ENCODE measurements at places on chromosomes 13 and 19.

DNA sequence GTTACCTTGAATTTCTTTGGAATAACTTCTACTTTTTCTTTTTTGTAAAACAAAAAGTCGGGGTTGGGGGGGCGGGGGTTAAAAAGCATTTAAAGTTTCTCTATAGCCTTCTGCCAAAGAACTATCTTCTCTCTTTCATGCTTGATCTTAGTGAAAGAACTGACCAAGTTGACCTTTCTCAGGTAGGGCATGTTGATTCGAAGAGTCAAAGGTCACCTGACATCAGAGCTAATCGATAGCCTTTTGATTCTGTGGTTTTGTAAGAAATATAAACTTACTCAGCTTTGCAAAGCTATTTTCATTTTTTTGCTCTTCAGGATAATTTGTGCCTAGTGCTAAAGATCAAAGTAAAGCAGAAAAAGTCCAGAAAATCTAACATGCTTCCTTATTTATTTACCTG is 181.5 kb downstream of the IRS2 start:
- no peak for DNase-seq

DNA sequence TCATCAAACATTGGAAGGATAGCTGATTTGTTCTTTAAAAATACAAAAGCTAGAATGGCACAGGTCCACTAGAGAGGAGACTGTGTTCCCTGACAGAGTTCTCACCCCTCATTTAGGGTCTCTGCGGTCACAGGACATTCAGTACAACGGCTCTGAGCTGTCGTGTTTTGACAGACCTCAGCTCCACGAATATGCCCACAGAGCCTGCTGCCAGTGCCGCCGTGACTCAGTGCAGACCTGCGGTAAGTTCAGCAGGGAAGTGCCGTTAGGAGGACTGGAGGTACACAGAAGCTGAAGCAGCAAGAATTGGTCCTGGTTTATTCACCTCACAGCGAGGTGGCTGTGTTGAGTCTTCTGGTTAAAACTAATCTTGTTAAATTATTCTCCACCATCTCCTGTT is 90.0 kb downstream of the TNFRSF19 start:
- no peak for DNase-seq

- DNase-seq = no peak
Measured at GRCh38 chr19:39328046-39328705, 7.5 kb upstream of the LRFN1 start.

DNA sequence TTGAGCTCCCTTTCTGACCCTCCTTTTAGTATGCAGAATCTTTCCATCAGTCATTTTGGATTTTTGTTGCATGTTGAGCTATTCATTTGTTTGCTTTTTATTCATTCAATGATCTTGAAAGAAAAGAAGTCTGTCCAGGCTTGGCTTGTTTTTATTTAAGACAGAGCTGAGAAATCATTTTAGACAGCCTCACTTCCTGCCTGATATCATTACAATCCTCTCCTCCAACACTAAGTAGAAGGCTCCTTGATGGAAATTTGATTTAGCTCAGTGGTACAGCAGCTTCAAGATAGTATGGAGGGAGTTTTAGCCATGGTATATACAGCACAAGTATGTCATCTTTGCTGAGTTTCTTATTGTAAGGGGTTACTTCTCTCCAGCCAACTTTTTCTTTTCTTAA is 28.4 kb downstream of the MBNL2 start:
- DNase-seq = no peak

- no peak for DNase-seq
Measured at GRCh38 chr19:39817888-39818561, 15.9 kb downstream of the DYRK1B start.

GRCh38 chr19:4597975-4598671 is 38.6 kb upstream of the SEMA6B start:
- no peak for DNase-seq

- no peak for DNase-seq
Measured at GRCh38 chr13:113646376-113646775, 11.6 kb downstream of the ATP4B start.

GRCh38 chr13:36432106-36432544 is at the start of gene CCNA1:
Gene CCNA1, plus strand, starts transcription at chr13:36432495. Its CDS starts 562 bp downstream, at chr13:36433057.
- peak; percentile 69 for DNase-seq

DNA sequence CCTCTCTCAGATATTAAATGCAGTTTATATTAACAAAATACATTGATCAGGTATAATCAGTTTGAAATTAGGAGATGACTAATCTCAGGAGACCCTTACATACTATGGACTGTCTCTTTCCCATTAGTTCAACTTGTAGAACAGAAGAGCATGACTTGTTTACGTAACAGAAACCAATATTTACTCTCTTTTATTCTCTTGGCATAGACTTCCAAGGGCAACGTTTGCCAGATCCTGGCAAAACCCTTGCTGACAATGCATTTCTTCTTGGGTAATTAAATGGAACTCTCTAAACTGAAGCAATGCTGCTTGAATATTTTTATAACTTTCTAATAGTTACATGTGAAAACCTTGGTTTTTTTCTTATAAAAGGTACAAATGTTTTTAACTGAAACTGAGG is 68.3 kb upstream of the MYO16 start:
- no peak for DNase-seq

DNA sequence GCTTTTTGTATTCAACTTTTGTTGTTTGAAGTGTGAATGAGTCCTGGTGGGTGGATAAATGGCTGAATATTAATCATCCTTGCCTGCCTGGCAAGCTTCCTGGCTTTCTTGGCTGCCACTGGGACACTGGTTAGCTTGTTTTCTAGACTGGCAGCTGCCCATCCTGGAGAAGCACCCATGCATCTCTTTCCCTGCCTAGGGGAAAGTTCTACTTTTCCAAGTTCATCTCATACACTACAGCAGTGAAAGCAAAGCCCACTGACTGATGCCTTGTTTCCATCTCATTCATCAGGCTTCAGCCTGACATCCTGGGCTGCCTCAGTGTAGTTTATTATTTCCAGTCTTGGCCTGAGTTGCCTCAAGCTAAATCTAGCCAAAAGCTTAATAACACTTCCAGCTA is 244.8 kb downstream of the PCDH20 start:
- no peak for DNase-seq

DNA sequence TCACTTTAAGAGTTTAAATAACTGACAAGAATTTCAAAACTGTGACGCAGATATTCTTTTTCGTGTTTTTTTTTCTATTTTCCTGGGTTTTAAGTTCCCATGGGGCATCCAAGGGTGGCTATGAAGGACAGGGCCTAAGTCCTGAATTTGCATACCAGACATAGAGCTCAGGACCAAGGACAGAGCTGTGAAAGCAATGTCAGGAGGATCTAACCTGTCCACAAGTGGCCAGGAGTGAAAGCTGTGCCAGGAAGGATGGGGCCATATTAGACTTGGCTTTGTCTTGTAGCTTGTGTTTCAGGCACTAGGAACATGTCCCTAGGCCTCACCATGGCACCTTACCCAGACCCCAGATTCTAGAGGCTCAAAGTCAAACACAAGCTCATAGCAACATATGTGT is 289.4 kb upstream of the MIR17HG start:
- DNase-seq = no peak

GRCh38 chr13:51323824-51324511 is 15.5 kb upstream of the SERPINE3 start:
- no peak for DNase-seq

GRCh38 chr19:55694241-55694655 is 19.2 kb downstream of the EPN1 start:
- no peak for DNase-seq

- DNase-seq = no peak
Measured at GRCh38 chr19:2732157-2732725, 7.6 kb downstream of the SLC39A3 start.

- DNase-seq = no peak
Measured at GRCh38 chr19:39557811-39558623, 18.1 kb upstream of the EID2 start.

DNA sequence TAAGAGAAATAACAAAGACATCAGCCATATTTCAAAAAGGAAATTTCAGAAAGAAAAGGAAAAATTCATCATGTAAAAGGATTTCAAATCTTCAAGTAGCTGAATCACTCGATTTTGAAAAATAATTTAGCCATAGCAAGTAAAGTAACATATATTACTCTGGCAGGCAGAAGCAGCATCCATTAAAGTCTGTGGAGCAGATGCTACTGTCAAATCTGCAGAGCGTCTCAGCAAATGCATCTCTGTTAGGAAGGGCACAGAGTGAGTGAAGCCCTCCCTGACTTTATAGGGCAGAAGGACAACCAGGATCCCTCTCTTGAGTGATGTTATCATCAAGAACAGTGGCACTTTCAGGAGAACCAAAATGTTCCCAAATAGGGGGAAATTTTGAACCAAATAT is 445.5 kb downstream of the EFNB2 start:
- no peak for DNase-seq

GRCh38 chr13:109387471-109387870 is 398.9 kb downstream of the IRS2 start:
- DNase-seq = no peak

- no peak for DNase-seq
Measured at GRCh38 chr19:27773318-27774094, 1439.4 kb downstream of the UQCRFS1 start.

DNA sequence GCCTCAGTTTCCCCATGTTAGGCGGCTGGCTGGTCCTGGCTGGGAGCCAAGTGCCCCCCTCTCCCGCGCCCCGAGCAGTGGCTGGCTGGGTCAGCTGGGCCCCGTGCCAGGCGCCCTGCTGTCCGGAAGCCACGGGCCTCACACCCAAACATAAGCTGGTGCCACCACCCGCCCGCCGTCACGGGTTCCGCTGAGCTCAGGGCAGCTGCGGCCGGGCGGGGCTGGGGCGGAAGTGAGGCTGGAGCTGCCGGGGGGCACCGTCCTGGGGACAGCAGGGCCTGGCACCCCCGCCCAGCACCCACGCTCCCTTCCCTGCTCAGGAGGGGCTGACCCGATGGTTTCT is 19.3 kb downstream of the HCN2 start:
- no peak for DNase-seq

GRCh38 chr13:49410477-49410876 is 33.4 kb downstream of the CAB39L start:
- DNase-seq = no peak

GRCh38 chr13:106186366-106187030 is 349.0 kb downstream of the EFNB2 start:
- no peak for DNase-seq

GRCh38 chr19:7704280-7705060 is 2.5 kb upstream of the FCER2 start:
- no peak for DNase-seq

DNA sequence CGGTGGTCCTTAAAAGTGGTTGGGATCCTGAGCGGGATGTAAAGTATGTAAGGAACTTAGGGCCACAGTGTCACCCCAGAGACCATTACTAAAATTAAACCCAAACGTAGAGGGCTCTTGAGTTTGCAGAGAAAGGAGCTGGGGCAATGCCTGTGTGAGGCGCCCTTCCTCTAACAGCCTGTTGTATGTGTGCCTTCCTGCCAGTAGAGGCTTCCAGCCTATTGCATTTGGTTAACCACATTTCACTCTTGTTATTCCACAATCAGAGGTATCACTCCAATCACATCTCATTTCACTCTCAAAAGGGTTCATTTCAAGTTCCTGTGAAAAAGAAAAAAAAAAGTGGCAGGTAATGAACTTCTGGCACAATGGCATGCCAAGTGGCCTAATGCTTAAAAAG is 29.4 kb downstream of the DIAPH3 start:
- DNase-seq = no peak

DNA sequence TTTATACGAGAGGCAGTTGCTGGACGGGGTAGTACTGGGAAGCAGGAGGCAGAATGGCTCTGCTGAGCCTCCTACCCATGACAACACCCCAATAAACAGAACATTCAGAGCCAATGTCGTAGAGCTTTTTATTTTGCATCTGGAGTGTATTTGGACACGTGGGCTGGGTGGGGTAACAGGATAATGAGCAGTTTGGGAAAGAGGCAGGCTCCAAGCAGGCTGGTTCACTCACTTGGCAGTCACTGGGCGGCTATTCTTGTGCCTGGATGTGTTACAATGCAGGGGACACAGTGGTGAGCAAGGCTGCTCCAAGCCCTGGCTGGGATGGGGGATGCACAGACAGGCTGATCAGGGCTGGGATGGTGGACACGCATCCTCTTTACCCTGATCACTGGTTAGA is 9.5 kb downstream of the ACTMAP start:
- DNase-seq = no peak

DNA sequence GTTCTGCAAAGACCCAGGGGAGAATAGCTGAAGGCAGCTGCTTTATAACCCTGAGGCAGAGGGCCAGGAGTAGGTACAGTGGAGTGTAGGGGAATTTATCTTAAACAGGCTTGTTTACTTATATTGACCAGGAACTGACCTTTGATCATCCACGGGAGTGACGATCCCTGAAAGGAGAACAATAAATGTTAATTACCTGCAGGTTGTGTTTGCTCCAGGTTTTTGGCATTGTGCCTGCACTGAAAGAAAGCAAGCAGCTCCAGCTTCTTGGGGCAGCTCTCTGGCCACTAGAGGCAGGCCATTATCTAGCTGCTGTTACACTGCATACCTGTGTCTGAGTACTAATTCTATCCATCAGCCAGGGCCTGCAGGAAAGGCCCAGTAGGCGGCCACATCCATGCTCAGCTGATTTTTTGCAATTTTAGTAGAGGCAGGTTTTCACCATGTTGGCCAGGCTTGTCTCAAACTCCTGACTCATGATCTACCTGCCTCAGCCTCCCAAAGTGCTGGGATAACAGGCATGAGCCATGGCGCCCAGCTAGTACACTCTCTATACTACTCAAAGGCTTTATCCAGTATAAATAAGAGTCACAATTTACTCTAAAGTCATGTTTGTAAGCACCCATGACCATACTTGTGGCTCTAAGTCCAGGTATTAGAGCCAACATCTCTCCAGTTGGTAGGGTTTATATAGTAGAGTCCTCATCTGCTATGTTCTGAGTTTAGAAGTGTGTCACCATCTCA is 8.5 kb upstream of the ZNF91 start:
- no peak for DNase-seq

- DNase-seq = no peak
Measured at GRCh38 chr13:91127995-91128394, 219.5 kb upstream of the MIR17HG start.

DNA sequence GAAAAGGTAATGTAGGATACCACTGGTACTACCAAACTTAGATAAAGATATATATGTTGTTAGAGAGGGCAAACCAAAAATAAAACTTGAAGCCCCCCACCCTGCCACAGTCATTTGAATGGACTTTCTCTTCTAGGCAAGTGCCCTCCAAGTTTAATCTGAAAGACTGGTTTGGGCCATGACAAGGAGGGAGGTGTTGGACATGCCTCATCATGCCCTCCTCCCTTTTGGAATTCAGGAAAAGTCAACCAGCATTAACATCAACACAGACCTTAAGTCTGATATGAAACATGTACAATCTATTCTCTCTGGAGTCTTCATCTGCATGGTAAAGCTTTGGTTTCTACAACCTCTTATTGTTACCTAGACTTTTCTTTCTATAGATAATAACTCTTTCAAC is 46.3 kb upstream of the GPR12 start:
- no peak for DNase-seq

- no peak for DNase-seq
Measured at GRCh38 chr13:75360170-75360569, 121.8 kb downstream of the TBC1D4 start.

GRCh38 chr13:111393221-111393790 is 72.9 kb downstream of the TEX29 start:
- no peak for DNase-seq

DNA sequence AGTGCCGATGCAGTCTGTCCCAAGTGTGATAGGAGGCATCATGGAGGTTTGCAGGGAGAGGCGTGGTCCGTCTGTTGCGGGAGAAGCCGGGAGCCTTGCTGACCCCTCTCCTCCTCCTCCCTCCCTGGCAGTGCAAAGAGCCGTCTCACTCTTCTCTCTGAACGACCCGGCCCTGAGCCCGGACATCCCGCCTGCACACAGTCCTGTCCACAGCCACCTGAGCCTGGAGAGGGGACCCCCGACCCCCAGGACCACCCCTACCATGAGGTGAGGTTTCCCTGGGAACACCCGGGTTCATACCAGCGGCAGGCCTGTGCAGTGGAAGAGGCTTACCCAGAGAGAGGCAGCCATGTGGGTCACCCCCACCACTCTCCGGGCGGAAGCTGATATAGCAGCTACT is 22.3 kb downstream of the DPF1 start:
- DNase-seq = no peak
